ENCODE measurements at places on chromosomes 3 and 15.
A peak's percentile ranks its signal among the peaks of the same experiment; 100 is the strongest.

DNA sequence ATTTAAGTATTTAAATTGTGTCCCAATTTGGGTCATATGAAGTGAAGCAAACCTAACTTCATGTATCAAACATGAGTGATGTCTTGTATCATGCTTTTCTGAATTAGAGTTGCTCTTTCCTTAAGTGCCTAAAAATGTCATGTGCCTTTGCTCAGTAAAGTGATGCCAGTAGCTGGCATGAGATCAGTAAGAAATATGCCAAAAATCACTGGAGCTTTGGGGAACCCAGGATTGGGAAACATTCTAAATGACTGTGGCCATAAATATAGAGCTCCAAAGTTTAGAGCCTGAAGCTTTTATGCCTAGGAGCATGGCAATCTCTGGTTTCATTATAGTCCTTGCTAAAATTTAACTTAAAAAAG lies 33.8 kb downstream of the RBMS3 start:
- no peak for DNase-seq

- DNase-seq, result no peak
Observed at GRCh38 chr15:39669661-39670060, 88.8 kb downstream of the THBS1 start.

- no peak for DNase-seq
Observed at GRCh38 chr15:91980502-91981267, 127.2 kb downstream of the SLCO3A1 start.

- no peak for DNase-seq
Observed at GRCh38 chr15:90892498-90893174, 8.3 kb downstream of the FES start.

DNA sequence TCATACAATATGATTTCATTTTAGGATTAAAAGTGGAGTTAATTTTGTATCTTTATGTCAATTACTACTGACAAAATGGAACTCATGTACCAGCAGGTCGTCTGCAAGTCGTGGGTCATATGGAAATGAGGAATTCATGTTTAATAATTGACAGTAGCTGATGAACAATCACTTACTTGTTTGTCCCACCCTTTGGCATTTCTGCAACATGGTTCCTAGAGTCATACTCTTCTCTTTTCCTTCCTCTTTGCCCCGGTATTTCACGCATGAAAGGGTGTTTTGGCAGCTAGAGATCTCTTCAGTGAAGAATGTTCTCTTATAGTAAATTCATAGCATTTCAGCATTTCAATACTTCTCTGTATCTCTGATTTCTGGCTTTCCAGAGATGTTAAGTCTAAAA lies 133.3 kb upstream of the SLC24A5 start:
- DNase-seq, result no peak

DNA sequence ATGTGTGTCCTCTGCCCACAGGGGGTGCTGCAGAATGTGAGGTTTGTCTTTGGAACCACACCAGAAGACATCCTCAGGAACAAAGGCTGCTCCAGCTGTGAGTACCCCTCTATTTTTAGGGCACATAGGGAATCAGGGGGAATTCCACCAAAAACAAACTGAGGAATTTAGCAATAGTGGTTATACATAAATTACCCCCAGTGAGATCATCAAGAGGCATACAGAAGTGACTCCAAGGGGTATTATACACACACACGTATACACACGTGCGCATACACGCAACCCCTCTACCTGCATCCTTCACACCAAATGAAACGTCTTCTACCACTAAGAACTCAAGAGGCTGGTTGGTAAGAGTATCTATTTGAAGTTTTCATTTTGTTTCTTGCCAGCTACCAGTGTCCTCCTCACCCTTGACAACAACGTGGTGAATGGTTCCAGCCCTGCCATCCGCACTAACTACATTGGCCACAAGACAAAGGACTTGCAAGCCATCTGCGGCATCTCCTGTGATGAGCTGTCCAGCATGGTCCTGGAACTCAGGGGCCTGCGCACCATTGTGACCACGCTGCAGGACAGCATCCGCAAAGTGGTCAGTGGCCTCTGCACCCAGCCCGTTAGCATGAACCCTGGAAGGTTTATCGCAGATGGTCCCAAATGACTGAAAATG lies 2.9 kb downstream of the THBS1 start:
- peak; percentile 20 for DNase-seq

- no peak for DNase-seq
Observed at GRCh38 chr15:68427366-68427765, 4.6 kb downstream of the ITGA11 start.

- DNase-seq, result no peak
Observed at GRCh38 chr3:1661839-1662238, 436.8 kb upstream of the CNTN4 start.

GRCh38 chr3:16865335-16865734 lies 19.4 kb upstream of the PLCL2 start:
- no peak for DNase-seq

DNA sequence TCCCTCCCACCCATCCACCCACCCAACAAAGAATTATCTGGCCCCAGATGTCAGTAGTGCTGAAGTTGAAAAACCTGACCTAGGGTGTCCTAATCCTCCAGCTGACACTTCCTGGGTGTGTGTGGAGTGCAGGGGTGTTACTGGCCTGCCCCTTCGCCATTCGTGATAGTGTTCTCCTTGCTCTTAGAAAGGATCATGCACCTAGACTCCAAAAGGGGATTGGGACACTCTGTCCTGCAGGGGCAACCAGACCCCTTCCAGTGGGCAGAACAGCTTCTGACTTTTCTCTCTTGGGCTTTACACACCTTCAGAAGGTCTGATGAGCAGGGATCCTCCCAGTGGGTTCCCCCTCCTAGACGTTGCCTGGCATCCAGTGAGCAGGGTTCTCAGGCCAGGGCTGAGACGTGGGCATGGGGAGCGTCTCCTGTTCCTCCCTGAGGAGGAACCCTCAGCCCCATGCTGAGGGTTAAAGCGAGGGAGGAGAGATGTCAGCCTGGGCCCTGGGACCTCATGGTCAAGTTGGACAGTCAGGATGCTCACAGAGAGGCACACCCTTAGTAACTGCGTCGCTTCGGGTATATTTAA lies 75.0 kb downstream of the AAGAB start:
- DNase-seq, result no peak

GRCh38 chr3:19945969-19946831 lies 697 bp upstream of the RAB5A start:
- DNase-seq, result peak; percentile 16

- peak; percentile 84 for DNase-seq
Observed at GRCh38 chr15:74291101-74292071, 55.3 kb downstream of the CCDC33 start.

- DNase-seq, result no peak
Observed at GRCh38 chr3:13364602-13365271, 55.4 kb downstream of the NUP210 start.

GRCh38 chr3:195860456-195860855 lies 47.9 kb downstream of the TNK2 start:
- no peak for DNase-seq

DNA sequence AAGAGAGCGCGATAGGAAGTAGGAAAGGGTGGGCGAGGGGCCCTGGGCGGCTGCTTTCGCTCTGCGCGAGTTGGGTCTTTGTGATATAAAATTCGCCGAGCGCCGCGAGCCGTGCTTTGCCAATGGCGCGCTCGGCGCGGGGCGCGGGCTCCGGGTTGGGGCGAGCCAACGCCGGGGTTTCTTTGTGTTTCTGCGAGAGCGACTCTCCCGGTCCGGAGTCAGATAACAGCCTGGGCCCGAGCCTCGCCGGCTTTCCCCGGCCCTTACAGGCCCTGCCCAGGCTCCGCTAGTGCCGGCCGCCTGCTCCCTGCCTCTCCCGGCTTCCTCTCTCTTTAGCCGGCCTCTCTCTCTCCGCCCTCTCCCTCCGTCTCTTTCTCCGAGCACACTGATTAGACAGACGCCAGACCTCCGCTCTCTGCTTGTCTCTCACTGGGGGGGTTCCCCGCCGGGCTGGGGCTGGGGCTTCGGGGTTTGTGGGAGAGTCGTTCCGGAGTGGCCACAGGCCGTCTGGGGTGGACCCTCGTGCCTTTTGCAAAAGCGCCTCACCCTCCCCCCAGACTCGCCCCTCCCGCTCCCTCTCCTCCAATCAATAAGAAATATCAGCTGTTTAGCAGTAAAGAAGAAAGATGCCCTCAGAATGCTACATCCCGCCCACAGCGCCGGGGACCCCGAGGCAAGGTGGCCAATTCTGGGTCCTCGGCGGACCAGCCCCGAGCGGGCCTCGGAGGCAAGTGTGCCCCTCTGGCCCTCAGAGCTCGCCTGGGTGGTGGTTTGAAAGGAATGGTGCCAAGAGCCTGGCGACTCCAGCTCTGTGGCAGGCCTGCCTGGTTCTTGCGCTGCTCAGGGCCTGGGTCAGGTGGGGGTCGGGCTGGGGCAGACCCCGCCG lies 2.9 kb downstream of the NR2F2 start:
- no peak for DNase-seq

GRCh38 chr15:82647835-82648256 lies 683 bp upstream of the CPEB1 start:
- no peak for DNase-seq

DNA sequence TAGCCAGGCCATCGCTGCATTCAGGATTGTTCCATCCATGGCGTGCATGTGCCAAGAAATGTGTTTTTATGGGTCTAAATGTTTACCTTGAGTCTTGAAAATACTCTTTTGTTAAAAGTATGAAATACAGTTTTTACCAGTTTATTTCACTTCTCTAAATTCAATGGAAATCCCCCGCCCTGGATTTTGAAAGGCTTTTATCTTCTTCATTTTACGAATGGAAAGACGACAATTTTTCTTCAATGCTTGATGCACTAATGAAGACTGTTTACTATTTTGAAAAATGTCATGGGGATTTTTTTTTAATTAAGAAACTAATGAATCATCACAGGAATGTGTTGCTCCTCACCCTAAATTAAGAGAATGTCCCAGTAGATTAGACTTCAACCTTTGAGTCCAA lies 83.5 kb downstream of the FAM81A start:
- no peak for DNase-seq

- no peak for DNase-seq
Observed at GRCh38 chr15:39429898-39430357, 151.0 kb upstream of the THBS1 start.

GRCh38 chr15:79035111-79035601 lies 55.4 kb downstream of the RASGRF1 start:
- DNase-seq, result no peak

GRCh38 chr3:128710816-128711433 lies 15.1 kb upstream of the RAB7A start:
- DNase-seq, result no peak

GRCh38 chr3:180626844-180627243 lies 24.9 kb downstream of the TTC14 start:
- DNase-seq, result no peak

GRCh38 chr15:67782691-67782991 lies 42.7 kb upstream of the SKOR1 start:
- DNase-seq, result no peak

DNA sequence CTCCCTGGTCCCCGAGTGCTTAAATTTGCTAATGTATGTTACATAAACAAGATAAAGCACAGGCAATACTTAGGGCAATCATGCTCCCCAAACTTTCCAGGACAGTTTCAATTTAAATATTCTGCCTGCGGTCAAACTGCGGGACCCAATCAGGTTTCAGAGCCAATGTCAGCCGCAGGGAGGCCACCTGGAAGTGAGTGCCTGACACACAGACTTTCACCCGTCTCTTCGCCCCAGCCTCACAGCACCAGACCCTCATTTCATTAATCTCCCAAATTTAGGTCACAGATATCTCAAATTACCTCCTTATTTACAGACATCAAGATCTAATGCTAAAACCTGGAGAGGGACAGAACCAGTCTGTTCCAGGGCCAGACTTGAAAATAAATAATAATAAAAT lies 107.2 kb upstream of the ALDH1A3 start:
- DNase-seq, result no peak

DNA sequence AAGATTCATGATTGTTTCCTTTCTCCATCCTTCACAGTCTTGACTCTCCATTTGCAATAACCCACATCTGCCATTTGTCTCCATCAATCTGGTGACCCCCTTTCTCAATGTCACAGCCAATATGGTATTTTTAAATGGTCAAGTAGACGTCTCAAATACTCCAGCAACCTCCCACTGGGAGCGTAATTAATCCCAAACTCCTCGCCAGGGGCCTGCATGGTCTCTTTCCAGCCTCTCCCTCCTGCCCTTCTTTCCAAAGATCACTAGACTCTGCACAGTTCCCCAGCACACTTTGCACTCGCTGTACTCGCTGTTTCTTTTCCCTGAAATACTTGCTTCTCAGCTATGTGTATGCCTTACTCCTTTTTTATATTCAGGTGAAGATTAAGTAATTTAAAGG lies 115.3 kb downstream of the PLCH1 start:
- DNase-seq, result no peak

- no peak for DNase-seq
Observed at GRCh38 chr3:159854500-159855124, 134.0 kb upstream of the IL12A start.

DNA sequence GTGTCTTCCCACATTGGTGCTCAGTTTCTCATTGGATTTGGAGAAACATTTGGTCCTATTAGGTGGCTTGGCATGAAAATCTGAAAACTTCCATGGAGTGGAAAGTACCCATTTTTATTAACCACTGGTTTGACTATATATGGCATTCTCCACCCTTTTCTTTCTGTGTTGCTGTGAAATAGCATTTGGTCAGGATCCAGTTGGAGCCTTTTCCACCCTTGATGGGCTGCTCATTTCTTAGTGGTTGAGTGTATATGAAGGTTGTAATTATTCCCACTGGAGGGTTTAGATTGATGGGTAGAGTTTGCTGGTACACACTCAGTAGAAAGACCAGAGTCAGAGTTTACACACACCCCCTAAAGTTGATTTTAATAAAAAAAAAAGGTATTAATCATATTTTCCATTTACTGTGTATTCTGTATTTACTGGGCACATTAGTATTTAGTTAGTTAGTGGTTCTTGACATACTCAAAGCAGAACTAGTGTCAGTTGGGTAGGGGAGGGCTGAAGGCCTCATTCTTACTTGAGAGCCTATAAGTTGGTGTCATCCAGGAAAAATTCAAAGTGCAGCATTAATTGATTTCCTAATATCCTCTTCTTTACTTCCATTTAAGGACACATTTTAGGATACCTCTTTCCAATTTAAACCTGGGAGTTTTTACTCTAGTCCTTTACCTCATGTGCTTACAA lies 69.5 kb downstream of the FLNB start:
- no peak for DNase-seq

GRCh38 chr15:66611257-66612053 lies 45.7 kb upstream of the LCTL start:
- no peak for DNase-seq

DNA sequence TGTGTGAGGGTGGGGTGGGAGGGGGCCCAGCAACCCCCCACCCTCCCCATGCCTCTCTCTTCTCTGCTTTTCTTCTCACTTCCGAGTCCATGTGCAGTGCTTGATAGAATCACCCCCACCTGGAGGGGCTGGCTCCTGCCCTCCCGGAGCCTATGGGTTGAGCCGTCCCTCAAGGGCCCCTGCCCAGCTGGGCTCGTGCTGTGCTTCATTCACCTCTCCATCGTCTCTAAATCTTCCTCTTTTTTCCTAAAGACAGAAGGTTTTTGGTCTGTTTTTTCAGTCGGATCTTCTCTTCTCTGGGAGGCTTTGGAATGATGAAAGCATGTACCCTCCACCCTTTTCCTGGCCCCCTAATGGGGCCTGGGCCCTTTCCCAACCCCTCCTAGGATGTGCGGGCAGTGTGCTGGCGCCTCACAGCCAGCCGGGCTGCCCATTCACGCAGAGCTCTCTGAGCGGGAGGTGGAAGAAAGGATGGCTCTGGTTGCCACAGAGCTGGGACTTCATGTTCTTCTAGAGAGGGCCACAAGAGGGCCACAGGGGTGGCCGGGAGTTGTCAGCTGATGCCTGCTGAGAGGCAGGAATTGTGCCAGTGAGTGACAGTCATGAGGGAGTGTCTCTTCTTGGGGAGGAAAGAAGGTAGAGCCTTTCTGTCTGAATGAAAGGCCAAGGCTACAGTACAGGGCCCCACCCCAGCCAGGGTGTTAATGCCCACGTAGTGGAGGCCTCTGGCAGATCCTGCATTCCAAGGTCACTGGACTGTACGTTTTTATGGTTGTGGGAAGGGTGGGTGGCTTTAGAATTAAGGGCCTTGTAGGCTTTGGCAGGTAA lies 8.1 kb downstream of the FAM131A start:
- peak; percentile 97 for DNase-seq

All from hematopoietic multipotent progenitor cell treated with erythropoietin and hydrocortisone succinate and interleukin-3 and kit ligand, for 8 days (in vitro differentiated cells).